ENCODE measurements at places on chromosomes 12 and 14. TPM values are rescaled to one million over a fixed set of nuclear protein-coding genes. Genes with fewer than 3 reads are reported as not detected.

Gene ZCRB1
- total RNA-seq: 23.5 TPM

Gene HELB
- 6.8 TPM for total RNA-seq

Gene SLC39A5
- not detected for total RNA-seq

Gene P2RX7
- total RNA-seq: 5.3 TPM

Gene ZC2HC1C
- 1.9 TPM for total RNA-seq

DNA sequence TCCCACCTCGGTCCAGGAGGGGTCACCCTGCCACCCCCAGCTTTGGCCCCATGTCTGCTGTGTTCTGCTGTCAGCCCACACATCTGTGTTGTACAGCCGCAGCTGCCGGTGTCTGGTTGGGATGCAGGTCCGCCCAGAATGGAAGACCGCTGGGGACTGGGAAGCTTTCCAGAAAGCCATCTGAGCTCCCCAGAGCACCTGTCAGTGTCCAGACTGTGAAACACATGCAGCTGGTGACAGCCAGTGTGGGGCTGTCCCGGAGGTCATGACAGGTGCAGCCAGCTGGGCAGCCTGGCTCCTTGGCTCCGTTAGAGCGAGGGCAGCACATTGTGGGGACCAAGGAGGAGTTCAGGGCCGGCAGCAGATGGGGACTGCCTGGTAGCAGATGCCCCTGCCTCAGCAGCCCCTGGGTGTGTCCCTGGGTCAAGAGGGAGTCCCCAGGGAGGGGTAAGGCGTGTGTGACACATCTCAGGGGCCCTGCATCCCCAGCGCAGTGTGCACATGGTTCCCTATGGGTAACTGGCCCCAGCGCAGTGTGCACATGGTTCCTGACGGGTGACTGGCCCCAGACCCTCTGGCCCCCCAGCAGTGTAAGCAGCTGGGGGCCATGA is 16.4 kb downstream of the CEP170B start:
- peak; percentile 13 for DNase-seq

- no peak for DNase-seq
These were observed 15.5 kb downstream of the DCAF5 start for GRCh38 chr14:69137416-69137815.

GRCh38 chr12:56541631-56542030 is 20.0 kb downstream of the RBMS2 start:
- DNase-seq: no peak

- DNase-seq: peak; percentile 74
These were observed 966 bp downstream of the SINHCAF start for GRCh38 chr12:31324845-31325523.

- no peak for DNase-seq
These were observed 13.5 kb upstream of the FAM234B start for GRCh38 chr12:13030541-13031291.

DNA sequence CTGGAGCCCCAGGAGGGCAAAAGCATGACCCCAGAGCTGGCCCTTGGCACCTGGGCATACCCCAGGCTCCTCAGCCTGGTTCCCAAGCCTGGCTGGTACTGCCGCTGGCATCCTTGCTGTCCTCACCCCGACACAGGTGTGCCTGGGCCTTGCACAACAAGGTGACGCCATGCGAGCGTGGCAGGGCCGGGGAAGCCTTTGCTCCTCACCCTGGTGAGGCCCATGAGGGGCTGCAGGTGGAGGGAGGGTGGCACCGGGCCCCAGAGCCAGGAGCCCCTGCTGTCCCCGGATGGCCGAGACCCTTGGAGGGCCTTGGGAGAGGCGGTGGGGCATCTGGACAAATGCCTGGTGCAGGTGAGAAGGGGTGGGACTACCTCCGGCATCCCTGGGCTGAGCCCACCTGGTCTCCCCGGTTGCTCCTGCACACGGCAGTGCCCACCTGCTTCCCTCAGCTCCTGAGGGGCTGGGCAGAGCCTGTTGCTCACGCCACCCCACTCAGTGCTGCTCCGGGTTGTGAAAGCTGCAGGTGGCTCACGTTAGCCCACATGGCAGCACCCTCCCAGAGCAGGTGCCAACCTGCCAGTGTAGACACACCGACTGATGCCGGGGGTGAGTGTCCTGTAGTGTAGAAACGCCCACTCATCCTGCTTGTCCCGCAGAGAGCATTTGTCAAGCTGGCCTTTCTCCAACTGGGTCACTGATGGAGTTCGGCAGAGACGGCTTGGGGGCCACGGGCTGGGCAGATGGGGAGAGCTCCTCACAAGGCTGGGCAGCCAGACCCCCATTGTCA is 24.6 kb upstream of the KIF26A start:
- no peak for DNase-seq

- DNase-seq: no peak
These were observed 26.9 kb downstream of the IQSEC3 start for GRCh38 chr12:93266-94005.

DNA sequence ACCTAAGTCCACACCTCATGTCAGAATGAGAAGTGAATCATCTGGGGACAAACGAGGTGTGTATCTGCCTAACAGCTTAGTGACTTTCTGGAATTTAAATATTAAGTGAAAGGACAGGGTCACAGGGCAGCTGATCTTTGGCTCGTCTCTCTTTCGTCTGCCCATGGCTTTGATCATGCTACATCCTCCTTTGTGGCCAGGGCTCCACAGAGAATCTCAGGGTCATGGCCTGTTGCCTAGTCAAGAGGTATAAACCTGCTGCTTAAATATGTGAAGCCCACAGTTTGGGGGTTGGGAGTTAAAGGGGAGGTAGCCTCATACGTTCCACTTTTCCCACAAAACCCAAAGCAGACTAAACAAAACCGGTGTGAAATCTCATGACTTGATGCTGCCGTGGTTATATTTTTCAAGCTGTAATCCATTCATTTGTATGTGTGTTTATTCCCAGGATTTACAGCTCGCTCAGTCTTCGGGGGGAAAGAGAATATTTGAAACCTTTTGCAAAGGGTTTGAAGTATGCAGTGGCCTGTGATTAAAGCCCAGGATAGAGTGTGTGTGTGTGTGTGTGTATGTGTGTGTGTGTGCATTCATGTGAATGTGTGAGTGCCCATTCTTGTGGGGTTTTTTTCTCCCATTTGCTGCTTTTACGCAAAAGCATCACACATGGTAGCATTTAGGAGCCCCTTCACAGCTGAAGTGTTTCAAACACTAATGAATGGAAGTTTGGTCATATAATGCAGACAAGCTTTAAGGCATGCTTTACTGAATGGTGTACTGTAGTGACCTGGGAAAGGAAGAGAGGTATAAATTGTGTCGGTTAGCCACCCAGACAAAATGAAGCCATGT is 137.1 kb downstream of the HMGA2 start:
- no peak for DNase-seq

DNA sequence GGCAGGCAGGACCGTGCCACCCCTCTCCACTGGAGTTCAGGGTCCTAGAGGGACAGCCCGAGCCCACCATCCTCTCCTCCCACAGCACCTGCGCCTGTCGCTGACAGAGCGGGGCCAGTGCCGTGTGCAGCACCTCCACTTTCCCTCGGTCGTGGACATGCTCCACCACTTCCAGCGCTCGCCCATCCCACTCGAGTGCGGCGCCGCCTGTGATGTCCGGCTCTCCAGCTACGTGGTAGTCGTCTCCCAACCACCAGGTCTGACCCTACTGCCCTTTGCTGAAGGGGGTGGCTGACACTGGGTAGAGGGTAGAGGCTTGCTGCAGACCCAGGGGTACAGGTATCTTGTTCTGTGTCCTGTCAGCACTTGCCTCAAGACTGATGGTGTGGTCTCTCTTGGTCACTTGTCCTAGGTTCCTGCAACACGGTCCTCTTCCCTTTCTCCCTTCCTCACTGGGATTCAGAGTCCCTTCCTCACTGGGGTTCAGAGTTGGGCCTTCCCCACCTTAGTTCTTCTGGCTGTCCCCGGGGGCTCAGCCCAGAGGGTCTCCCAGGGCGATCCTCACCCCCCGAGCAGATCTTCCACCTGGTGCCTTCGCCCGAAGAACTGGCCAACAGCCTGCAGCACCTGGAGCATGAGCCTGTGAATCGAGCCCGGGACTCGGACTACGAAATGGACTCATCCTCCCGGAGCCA is 42.0 kb downstream of the SH2B3 start:
- DNase-seq: peak; percentile 14

GRCh38 chr12:104667139-104667538 is 210.4 kb downstream of the CHST11 start:
- peak; percentile 71 for DNase-seq

DNA sequence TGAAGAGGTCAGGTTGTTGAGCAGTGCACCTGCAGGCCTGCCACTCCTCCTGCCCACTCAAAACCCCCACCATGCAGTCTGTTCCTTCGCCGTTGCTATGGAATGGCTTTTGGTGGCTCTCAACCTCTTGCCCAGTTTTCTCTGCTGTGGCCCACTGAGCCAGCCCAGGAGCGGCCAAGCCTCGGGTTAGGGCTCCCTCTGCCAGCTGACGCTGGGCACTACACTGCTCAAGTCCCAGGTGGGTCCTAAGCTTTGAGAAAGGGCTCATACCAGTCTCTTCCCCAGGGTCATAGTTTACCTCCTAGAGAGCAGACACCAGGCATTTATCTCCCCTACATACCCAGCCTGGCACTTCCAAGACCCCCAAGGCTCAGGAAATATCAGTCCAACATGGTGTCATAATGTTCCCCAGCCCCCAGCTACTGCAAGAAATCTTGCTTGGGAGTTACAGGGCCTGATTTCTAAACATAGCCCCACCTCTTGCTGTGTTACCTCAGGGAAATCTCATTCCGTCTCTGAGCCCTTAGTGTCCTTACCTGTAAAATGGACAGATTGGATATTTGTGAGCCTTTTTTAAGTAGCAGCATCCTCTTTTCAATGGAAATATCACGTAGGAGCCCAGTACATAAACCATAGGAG is 59.4 kb downstream of the TSPAN11 start:
- DNase-seq: peak; percentile 51

- no peak for DNase-seq
These were observed 1.9 kb downstream of the BRI3BP start for GRCh38 chr12:124995200-124995961.

DNA sequence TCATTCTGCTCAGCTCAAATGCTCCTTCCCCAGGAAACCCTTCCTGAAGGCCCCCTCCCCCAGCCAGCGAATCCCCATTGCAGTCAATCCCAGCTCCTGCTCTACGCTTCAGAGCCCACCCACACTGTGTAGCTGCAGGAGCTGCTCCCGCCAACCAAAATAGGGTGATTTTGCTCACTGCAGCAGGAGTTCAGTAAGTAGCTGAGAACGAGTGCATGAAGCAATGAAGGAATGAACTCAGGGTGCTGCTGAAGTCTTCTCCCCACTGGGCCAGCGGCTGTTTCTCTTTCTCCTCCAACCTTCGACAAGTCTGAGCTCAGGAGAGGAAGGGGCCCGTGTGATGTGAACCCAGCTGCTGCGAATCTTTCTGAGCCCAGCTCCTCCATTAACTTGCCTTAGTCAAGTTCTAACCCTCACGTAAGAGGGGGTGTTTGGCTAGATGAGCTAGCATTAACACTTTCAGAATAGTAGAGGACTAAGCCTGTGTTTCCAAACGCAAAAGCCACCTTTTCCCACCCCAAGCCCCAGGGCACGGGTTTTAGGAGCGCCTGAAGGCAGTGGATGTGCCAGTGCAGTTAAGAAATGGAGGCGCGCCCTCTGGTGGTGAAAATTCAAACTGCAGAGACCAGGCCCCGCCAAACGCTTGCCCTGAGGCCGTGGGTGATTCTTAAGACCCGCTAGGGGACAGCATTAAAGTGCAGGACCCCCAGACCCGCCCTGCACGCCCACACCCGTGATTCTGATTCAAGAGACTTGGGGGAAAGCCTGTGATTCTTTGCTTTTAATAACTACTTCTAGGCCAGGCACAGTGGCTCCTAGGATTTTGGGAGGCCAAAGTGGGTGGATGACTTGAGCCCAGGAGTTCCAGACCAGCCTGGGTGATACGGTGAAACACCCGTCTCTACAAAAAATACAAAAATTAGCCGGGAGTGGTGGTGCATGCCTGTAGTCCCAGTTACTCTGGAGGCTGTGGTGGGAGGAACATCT is 11.9 kb upstream of the SERPINA4 start:
- peak; percentile 29 for DNase-seq

- DNase-seq: no peak
These were observed 248.6 kb upstream of the KRR1 start for GRCh38 chr12:75759842-75760572.

DNA sequence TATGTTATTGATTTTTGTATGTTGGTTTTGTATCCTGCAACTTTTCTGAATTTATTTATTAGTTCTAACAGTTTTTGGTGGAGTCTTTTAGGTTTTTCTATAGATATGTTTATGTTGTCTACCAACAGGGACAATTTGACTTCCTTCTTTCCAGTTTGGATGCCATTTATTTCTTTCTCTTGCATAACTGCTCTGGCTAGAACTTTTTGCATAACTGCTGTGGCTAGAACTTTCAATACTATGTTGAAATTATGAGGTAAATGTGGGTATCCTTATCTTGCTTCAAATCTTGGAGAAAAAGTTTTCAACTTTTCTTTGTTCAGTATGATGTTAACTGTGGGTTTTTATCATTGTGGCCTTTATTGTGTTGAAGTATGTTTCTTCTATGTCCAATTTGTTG is 39.9 kb upstream of the PLBD1 start:
- DNase-seq: no peak

DNA sequence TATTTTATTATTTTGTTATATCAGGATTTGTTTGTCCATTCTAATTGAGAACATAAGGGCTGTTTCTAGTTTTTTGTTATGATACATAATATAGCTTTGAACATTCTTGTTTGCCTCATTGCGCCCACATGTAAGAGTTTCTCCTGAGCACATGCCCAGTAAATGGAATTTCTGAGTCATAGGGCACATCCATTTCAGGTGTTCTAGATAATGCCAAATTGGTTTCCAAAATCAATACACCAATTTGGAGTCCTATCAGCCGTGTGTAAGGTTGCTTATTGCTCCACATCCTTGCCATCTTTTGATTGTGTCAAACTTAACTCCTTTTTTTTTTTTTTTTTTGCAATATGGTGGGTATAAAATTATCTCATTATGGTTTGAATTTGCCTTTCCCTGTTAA is 97.9 kb upstream of the RESF1 start:
- DNase-seq: no peak

GRCh38 chr14:100236881-100237280 is 2.1 kb upstream of the YY1 start:
- no peak for DNase-seq

GRCh38 chr12:99020871-99021270 is 375.8 kb downstream of the APAF1 start:
- DNase-seq: no peak

GRCh38 chr12:42744539-42745182 is 155.1 kb upstream of the PRICKLE1 start:
- no peak for DNase-seq

- DNase-seq: no peak
These were observed 116.1 kb upstream of the SLC35F4 start for GRCh38 chr14:57981817-57982560.

DNA sequence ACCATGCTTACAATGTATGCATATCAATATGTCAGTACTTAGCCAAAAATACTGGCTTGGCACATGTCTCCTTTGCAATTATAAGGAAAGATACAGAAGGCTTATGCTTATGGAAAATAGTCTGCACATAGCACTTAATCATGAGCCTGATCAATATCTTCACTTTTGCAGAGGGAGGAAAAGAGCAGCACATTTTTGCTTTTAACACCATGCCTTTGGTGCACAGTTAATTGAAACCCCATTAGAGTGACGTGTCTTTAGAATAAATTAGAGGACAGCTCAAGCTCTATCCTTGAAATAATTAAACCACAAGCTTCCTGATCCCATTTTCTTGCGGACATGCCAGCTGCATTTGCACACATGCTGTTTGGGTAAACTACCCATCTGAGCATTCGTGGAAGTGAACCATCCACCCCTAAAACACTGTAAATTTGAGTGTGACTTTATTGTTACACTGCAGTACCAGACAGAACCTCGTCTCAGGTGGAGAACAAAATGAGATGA is 839.9 kb upstream of the MGAT4C start:
- DNase-seq: no peak

All from adrenal gland (tissue), 19 donors.